Natural killer cell treated with Interleukin-12 subunit alpha and Interleukin-12 subunit beta and Interleukin-15 and Interleukin-18, amount 100 ng/mL, for 72 hours (primary cell): ENCODE measurements at places on chromosomes 1 and 21. TPM values are rescaled to one million over a fixed set of nuclear protein-coding genes. Genes with fewer than 3 reads are reported as not detected.

DNA sequence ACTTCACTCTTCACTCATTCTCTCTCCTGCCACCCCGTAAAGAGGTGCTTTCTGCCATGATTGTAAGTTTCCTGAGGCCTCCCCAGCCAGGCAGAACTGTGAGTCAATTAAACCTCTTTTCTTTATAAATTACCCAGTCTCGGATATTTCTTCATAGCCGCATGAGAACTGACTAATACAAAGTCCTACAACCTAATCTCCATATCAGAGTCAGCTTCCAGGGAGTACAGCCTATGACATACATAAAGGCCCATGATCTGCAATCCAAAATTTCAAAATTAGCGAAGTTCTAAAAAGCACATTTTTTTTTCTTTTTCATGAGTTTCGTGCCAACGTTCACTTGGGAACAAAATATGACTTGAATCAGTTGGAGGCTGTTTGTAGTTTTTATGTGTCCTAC lies 256.9 kb upstream of the DUSP10 start:
- DNase-seq = no peak
- H3K27me3 ChIP-seq = no peaks in the 10 kb centered on the region
- H3K36me3 ChIP-seq = no peaks in the 10 kb centered on the region
- H3K4me3 ChIP-seq = no peak overlapping the region
- peaks cover 20% of the 10 kb centered on the region for H3K4me1 ChIP-seq
- H3K27ac ChIP-seq = no peak overlapping the region

DNA sequence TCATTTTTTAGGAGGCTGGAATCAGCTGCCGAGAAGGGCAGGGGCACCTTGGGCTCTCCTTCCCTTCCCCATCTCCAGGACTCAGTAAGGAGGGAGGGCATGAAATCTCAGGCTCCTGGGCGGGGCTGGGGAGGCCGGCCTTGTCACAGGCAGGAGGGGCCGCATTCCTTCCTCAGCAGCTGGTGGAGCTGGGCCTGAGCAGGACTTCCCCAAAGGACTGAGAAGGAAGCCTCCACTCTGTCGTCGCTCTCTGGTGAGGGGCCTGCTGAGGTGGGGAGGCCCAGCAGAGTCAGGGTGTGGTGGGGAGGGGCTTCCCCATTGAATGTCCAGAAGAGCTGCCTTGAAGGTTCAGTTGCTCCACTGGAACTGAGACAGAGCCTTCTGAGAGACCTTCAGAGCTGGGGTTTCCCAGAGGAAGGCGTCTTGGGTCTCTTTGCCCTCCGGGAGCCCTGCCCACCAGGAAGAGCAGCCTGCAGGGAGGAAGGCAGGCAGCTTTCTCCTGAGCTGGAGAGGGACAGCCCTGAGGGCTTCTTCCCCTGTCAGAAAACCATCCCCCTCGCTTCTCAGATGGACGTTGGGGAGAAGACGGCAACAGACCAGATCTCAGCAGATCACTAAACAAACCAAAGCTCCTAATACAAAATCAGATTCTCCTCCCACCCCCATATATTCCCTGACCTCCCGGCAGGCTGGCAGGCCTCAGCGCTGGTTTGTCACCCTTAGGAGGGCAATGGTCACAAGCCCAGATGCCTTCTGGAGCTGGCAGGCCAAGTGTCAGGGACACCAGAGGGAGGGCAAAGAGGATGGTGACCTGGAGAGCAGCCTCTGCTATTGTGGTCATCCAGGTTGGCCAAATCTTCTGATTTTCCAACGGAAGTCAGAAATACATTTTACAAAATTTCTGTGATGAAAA lies 10.7 kb downstream of the KCNA10 start:
- no peak for DNase-seq
- H3K36me3 ChIP-seq = no peaks in the 10 kb centered on the region
- no peak overlapping the region for H3K4me3 ChIP-seq
- H3K4me1 ChIP-seq = no peaks in the 10 kb centered on the region

Gene S100A14
- total RNA-seq = not detected

Gene TLCD4
- total RNA-seq = not detected

Gene B3GALT5
- not detected for total RNA-seq

Gene CELA3A
- total RNA-seq = not detected

DNA sequence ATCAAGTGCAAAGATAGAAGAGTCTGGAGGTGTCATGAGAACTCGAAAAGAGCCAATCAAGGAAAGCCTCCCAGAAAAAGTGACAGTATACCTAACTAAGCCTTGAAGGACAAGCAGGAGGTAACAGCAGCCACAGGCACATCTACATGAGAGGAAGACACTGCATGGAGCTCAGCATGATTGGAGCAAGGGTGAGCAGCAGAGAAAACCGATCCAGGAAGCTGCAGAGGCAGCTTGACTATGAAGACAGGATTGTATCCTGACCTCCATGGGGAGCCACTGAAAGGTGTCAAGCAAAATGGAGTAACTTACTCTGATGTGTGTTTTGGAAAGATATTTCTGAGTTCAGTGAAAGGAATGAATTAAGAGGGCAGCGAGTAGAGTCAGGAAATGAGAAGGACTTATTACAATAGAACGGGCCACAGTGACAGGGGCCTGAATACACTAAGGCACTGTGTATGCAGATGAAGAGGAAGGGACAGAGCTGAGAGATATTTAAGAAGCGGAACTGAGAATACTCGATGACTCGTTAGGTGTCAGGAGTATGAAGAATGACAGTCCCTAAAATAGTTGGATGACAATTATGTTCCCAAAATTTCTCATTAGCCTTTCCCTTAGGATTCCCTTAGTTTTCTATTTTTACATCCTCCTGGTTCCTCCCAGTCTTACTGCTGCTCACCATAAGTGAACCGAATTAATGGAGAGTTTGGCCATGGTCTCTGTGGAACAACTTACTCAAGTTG lies 139.3 kb upstream of the NFIA start:
- H3K4me1 ChIP-seq = no peaks in the 10 kb centered on the region
- H3K36me3 ChIP-seq = no peaks in the 10 kb centered on the region
- H3K27ac ChIP-seq = no peak overlapping the region

Gene SPATA17
- not detected for total RNA-seq

DNA sequence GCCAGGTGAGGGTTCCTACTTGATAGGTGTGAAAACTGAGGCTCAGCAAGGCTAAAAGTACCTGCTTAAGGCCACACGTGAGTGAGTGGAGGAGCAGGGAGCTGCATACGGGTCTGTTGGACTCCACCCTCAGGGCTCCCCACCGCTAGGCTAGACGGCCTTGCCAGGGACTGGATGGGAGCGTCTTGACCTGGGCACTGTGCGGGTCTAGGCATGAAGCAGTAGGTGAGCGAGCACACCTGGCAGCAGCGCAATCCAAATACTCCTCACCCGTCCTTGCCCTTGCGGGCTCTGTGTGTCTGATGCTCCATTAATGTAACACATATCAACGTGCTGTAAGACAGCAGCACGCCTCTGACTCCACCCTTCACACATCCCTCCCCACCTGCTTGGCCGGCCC lies 94.0 kb downstream of the LACTBL1 start:
- no peak overlapping the region for H3K4me3 ChIP-seq
- peaks cover 4% of the 10 kb centered on the region for H3K4me1 ChIP-seq
- H3K27me3 ChIP-seq = no peaks in the 10 kb centered on the region
- no peak overlapping the region for H3K27ac ChIP-seq

DNA sequence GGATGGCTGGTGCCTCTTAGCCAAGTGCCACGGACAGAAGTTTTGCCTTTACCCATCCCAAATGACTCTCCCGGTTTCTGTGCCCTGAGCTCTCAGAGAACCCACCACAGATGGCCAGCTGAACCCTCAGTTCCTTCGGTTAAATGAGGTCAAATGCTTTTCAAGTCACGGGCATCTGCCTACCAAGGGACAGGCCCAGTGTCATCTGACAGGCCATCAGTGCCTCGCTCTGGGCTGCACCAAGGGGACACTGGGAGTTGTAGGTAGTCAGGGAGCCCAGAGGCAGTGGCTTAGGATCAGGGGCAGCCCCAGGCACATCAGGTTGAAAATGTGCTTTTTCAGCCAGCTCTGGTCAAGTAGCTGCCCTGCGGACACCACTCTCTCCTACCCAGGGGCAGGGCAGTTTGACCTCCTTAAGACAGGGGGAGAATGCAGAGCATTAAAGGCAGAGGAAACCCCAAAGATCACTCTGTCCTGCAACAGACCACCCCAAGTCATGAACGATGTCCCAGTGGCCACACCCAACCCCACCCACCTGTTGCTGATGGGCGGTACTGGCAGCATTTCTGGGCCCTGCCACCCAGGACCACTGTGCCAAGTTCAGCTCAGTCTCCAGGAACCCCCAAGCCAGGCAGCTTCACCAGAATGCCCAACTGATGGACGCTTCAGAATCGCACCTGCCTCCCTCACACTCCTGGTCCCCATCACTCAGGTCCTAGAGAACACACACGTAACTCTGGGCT lies 60.7 kb downstream of the CASZ1 start:
- H3K36me3 ChIP-seq = no peaks in the 10 kb centered on the region
- no peaks in the 10 kb centered on the region for H3K27me3 ChIP-seq
- no peaks in the 10 kb centered on the region for H3K4me1 ChIP-seq
- no peak for DNase-seq
- H3K27ac ChIP-seq = no peak overlapping the region

DNA sequence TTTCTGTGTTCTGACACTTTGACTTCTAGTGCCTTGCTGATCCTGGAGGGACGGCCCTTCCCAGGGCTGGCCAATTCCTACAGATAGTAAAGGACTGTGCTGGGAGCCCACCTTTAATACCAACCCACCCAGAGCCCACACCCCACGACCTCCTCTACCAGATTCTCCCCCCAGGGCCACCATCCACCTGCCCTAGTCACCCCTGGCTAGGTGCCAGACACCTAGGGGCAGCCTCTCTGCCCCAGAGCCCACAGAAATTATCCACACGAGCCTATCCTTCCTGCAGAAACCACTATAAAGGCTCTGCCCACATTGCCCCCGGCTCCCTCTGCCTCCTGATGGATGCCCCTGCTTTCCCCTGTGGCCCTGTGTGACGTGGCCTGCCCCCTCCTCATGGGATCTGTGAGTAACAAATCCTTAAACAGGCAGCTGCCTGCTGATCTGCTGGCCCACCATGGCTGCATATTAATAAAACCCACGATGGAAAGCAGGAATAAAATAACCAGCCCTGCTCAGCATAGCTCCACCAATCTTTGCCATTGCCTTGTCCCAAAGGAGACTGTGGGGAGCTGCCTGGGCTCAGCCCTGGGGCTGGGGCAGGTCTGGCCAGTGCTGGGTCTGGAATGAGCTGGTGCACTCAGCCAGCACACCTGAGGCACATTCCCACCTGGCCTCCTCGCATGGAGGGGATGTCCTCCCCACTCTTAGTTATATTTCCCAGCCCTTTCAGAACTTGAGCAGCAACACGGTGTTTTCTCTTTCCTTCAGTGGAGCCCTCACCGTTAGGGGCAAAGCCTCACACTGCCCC lies 488.5 kb downstream of the NPHP4 start:
- no peaks in the 10 kb centered on the region for H3K36me3 ChIP-seq
- H3K27me3 ChIP-seq = peaks cover 2% of the 10 kb centered on the region
- DNase-seq = no peak
- H3K4me1 ChIP-seq = no peaks in the 10 kb centered on the region
- no peak overlapping the region for H3K4me3 ChIP-seq

Gene RRP1
- 35.5 TPM for total RNA-seq

GRCh38 chr1:228964178-228965089 lies 229.2 kb downstream of the RHOU start:
- H3K27ac ChIP-seq = no peak overlapping the region
- no peaks in the 10 kb centered on the region for H3K27me3 ChIP-seq
- no peak for DNase-seq
- no peaks in the 10 kb centered on the region for H3K36me3 ChIP-seq
- H3K4me3 ChIP-seq = no peak overlapping the region
- H3K4me1 ChIP-seq = no peaks in the 10 kb centered on the region

Gene TRNP1
- total RNA-seq = 0.28 TPM

GRCh38 chr1:232899268-232899667 lies 51.1 kb upstream of the NTPCR start:
- no peak overlapping the region for H3K4me3 ChIP-seq
- H3K27ac ChIP-seq = no peak overlapping the region
- DNase-seq = no peak
- no peaks in the 10 kb centered on the region for H3K27me3 ChIP-seq
- no peaks in the 10 kb centered on the region for H3K36me3 ChIP-seq
- H3K4me1 ChIP-seq = peaks cover under 1% of the 10 kb centered on the region

Gene GALNT2
- 51.5 TPM for total RNA-seq

Gene OR10J1
- not detected for total RNA-seq

Gene CLEC20A
- not detected for total RNA-seq

Gene ZNF648
- not detected for total RNA-seq

GRCh38 chr1:95021805-95022643 lies 50.7 kb downstream of the ALG14 start:
- H3K4me1 ChIP-seq = no peaks in the 10 kb centered on the region
- no peak overlapping the region for H3K27ac ChIP-seq
- no peak for DNase-seq
- no peak overlapping the region for H3K4me3 ChIP-seq

Gene MIXL1
- not detected for total RNA-seq

Gene FOXD3
- total RNA-seq = not detected

GRCh38 chr1:71294178-71294577 lies 213.3 kb upstream of the ZRANB2 start:
- no peaks in the 10 kb centered on the region for H3K36me3 ChIP-seq
- no peaks in the 10 kb centered on the region for H3K4me1 ChIP-seq
- H3K27ac ChIP-seq = no peak overlapping the region

GRCh38 chr1:200243042-200243437 lies 166.8 kb downstream of the ZNF281 start:
- no peak overlapping the region for H3K27ac ChIP-seq
- peaks cover 3% of the 10 kb centered on the region for H3K4me1 ChIP-seq
- H3K27me3 ChIP-seq = peaks cover 37% of the 10 kb centered on the region
- H3K36me3 ChIP-seq = no peaks in the 10 kb centered on the region

DNA sequence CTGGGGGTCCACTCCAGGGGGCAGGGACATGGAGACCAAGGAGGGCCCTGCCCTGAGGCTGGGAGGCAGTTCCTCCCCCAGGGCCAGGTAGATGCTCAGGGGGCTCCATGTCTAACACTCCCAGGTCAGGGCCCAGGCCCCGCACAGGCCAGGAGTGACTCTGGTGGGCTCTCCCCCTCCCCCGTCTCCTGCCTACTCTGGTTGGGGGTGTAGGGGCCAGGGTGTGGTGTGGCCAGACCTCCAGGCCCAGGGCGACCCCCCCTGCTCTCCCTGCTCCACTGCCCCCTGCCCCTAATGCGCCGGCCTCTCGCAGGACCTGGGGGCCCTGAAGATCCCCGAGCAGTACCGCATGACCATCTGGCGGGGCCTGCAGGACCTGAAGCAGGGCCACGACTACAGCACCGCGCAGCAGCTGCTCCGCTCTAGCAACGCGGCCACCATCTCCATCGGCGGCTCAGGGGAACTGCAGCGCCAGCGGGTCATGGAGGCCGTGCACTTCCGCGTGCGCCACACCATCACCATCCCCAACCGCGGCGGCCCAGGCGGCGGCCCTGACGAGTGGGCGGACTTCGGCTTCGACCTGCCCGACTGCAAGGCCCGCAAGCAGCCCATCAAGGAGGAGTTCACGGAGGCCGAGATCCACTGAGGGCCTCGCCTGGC lies 19.7 kb upstream of the CCDC27 start:
- no peaks in the 10 kb centered on the region for H3K36me3 ChIP-seq
- H3K27ac ChIP-seq = no peak overlapping the region
- H3K27me3 ChIP-seq = no peaks in the 10 kb centered on the region
- DNase-seq = no peak
- no peaks in the 10 kb centered on the region for H3K4me1 ChIP-seq

GRCh38 chr1:39321979-39322378 lies 117.5 kb downstream of the MACF1 start:
- peaks cover 41% of the 10 kb centered on the region for H3K36me3 ChIP-seq
- no peak for DNase-seq
- H3K4me1 ChIP-seq = peaks cover 14% of the 10 kb centered on the region
- no peak overlapping the region for H3K4me3 ChIP-seq

Gene FRRS1
- 3.2 TPM for total RNA-seq

Gene STYXL2
- total RNA-seq = not detected
